ENCODE measurements at places on chromosomes 4 and X. TPM values are rescaled to one million over a fixed set of nuclear protein-coding genes. Genes with fewer than 3 reads are reported as not detected.
A peak's percentile ranks its signal among the peaks of the same experiment; 100 is the strongest.

DNA sequence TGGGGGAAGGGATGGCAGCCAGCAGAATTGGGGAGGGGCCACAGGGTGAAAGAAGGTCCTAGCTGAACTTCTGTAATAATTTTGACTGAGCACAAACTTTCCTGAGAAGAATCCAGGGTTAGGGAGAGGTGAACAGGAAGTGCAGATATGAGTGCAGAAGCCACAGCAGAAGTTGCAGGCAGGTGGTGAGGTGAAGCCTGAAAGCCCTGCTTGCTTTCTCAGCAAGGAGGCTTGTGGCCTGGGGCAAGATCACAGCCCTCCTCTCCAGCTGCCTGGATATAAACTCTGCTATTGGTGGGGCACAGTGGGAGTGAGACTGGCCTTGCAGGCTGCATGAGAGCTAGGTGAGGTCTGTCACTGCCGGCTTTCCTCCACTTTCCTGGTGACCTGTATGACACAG lies 44.1 kb upstream of the UPRT start:
- DNase-seq: no peak

GRCh38 chrX:139862208-139862607 lies 70.6 kb downstream of the ATP11C start:
- no peak for DNase-seq

DNA sequence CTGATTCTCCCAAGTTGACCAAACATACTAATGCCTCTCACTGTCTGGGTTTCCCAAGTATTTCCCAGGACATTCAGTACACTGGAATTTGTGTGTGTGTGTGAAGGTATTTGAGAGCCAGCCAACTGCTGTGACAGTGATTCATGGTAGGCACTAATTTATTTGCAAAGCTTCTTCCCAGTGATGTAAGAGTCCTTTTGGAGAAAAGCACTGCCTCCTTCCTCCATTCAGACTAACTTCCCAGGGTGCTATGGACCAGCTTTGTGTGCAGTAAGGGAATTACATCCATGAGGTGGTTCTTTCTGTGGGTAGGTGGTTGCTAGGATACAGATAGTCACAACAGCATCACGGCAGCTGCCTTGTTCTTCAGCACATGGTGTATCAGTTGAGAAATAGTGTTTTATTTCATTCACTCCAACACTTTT lies 8.7 kb downstream of the EGF start:
- DNase-seq: peak; percentile 93

DNA sequence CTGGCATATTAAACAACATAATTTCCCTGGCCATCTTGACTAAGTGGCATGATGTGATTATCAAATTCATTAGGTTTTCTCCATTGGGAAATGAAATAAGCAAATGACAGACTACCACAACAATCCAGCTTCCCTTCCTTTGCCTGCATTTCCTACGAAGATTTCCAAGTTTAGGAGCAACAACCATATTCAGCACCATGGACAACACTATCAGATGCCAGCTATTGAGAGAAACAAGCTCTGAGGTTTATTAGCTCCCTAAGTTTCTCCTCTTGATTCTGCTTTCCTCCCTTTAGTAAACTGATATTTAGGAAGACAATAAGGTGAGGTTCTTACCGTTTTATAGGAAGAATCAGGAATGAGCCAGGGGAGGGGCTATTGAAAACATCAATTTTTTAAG lies 36.2 kb downstream of the DCX start:
- no peak for DNase-seq

GRCh38 chrX:119503484-119503861 lies 35.2 kb downstream of the SLC25A5 start:
- peak; percentile 93 for DNase-seq

GRCh38 chrX:150362599-150363481 lies at the start of gene MAMLD1:
Gene MAMLD1, plus strand, starts transcription at chrX:150363317. Its CDS starts 82,200 bp downstream, at chrX:150445517.
- DNase-seq: peak; percentile 84

- no peak for DNase-seq
These were observed 61.6 kb upstream of the ACSL1 start for GRCh38 chr4:184887333-184887732.

DNA sequence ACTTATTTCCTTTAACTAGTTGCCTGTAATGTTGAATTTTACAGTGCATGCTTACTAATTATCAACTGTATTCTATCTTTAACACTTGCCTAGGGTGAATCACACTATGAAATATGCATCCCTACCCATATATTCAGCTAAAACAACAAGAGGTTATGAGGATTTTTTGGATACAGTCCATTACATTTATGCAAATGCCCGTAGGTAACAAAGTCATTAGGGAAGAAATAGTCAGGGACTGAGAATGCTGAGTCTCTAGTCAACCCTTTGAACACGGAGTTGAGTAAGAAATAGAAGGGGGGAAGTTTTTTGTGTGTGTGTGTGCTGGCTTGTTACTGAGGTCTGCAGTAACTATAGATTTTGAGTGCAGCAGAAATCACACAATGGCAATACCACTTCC lies 26.1 kb upstream of the CBLL2 start:
- DNase-seq: no peak

Gene PITX2
- 7.1 TPM for total RNA-seq

Gene BEX4
- not detected for total RNA-seq

Gene PNMA5
- total RNA-seq: not detected

Gene POU3F4
- not detected for total RNA-seq

Gene ATG4A
- total RNA-seq: 7.8 TPM

Gene CXCL5
- 0.10 TPM for total RNA-seq

Gene GPM6B
- total RNA-seq: 0.43 TPM

All from HT1080 (cell line).